CD4-positive, CD25-positive, alpha-beta regulatory T cell (primary cell): ENCODE measurements at places on chromosomes 7 and 10. TPM values are rescaled to one million over a fixed set of nuclear protein-coding genes. Genes with fewer than 3 reads are reported as not detected.

- no peaks in the 10 kb centered on the region for H3K27me3 ChIP-seq
- H3K4me3 ChIP-seq = no peak overlapping the region
- H3K4me1 ChIP-seq = no peaks in the 10 kb centered on the region
- H3K27ac ChIP-seq = no peak overlapping the region
- no peak for DNase-seq
These were observed 377.6 kb downstream of the DNAJB6 start for GRCh38 chr7:157714166-157715070.

DNA sequence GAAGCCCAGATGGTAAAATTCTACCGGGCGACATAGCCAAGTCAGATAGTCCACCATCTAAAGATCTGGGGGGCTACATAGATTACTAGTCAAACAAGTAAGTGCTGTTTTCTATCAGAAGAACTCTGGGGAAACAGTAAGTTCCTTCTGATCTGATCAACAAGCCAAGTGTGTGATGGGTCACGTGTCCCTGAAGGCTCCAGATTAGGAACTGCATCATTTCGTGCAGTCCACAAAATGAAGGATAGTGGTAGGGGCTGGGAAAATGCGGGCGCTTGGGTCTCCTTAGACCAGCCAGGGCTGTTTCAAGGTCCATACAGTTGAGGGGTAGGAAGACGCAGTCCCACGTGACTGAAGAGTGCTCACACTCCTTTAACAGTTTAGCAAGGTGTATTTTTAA is 1.8 kb upstream of the CHN2 start:
- no peaks in the 10 kb centered on the region for H3K36me3 ChIP-seq
- H3K27me3 ChIP-seq = peaks cover 31% of the 10 kb centered on the region
- H3K27ac ChIP-seq = no peak overlapping the region
- H3K4me3 ChIP-seq = no peak overlapping the region

- H3K4me3 ChIP-seq = no peak within 1 kb of the TSS
- DNase-seq = no peak
- H3K4me1 ChIP-seq = no peaks in the 10 kb centered on the region
- H3K27ac ChIP-seq = no peak within 1 kb of the TSS
These were observed at the start of gene CTNNA3 for GRCh38 chr10:67696029-67696428. Gene CTNNA3, minus strand, starts transcription at chr10:67696195.

GRCh38 chr10:70807556-70807955 is 8.2 kb upstream of the SGPL1 start:
- peaks cover 3% of the 10 kb centered on the region for H3K27me3 ChIP-seq
- no peak overlapping the region for H3K4me3 ChIP-seq
- no peak overlapping the region for H3K27ac ChIP-seq
- H3K4me1 ChIP-seq = no peaks in the 10 kb centered on the region
- DNase-seq = no peak
- H3K36me3 ChIP-seq = no peaks in the 10 kb centered on the region

DNA sequence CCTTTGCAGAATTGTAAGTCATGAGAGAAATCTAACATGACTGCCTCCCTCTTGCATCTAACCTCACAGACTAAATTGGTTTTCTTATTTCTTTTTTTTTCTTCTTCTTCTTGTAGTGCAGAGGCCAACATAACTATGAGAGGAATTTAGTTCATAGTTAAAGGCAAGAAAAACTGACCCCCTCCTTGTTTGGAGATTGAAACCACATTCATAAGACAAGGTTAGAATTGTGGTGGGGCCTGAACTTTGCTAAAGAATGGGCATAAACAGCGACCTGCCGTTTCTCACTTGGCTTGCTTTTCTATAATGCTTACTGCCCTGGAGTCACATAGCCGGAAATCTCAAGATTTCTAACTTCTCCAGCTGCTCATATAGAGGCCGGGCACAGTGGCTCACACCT is 2.4 kb upstream of the POLM start:
- DNase-seq = no peak
- H3K4me3 ChIP-seq = no peak overlapping the region
- peaks cover 24% of the 10 kb centered on the region for H3K4me1 ChIP-seq

Gene CCL24
- not detected for polyA plus RNA-seq

Gene OLAH
- not detected for polyA plus RNA-seq
